ENCODE measurements at places on chromosomes 7 and 10. TPM values are rescaled to one million over a fixed set of nuclear protein-coding genes. Genes with fewer than 3 reads are reported as not detected.

SPDYE2 gene
- total RNA-seq = not detected

CTAGE8 gene
- total RNA-seq = 1.4 TPM

WNT2 gene
- 0.86 TPM for total RNA-seq

XRCC2 gene
- total RNA-seq = 0.18 TPM

SPAG6 gene
- total RNA-seq = not detected

PRSS58 gene
- not detected for total RNA-seq

NKX1-2 gene
- total RNA-seq = 0.05 TPM

OR2A1 gene
- not detected for total RNA-seq

RNF133 gene
- 0.33 TPM for total RNA-seq

CAMK2B gene
- total RNA-seq = 5.0 TPM

OR13A1 gene
- total RNA-seq = not detected

TLX1 gene
- total RNA-seq = 1.3 TPM

TMEM196 gene
- not detected for total RNA-seq

MGAM2 gene
- total RNA-seq = 0.05 TPM

FEZF1 gene
- total RNA-seq = not detected

PLEKHS1 gene
- not detected for total RNA-seq

SP8 gene
- not detected for total RNA-seq

CFAP69 gene
- 1.7 TPM for total RNA-seq

CEP55 gene
- total RNA-seq = 0.08 TPM

FANK1 gene
- not detected for total RNA-seq

SEC31B gene
- total RNA-seq = 6.7 TPM

PARP12 gene
- 17.8 TPM for total RNA-seq

PIK3CG gene
- total RNA-seq = 0.73 TPM

COL1A2 gene
- total RNA-seq = 11.8 TPM

CUX1 gene
- 42.0 TPM for total RNA-seq

NEUROD6 gene
- not detected for total RNA-seq

VKORC1L1 gene
- 17.7 TPM for total RNA-seq

ARHGEF5 gene
- total RNA-seq = 11.6 TPM

STOX1 gene
- 0.60 TPM for total RNA-seq

IDI2 gene
- not detected for total RNA-seq

WDR86 gene
- total RNA-seq = 0.28 TPM

DGKB gene
- total RNA-seq = 0.33 TPM

ZNF503 gene
- total RNA-seq = 7.3 TPM

VAX1 gene
- not detected for total RNA-seq

RSPH10B gene
- total RNA-seq = 0.13 TPM

FAM221A gene
- 4.2 TPM for total RNA-seq

All from left lobe of liver (tissue), 2 donors.